ENCODE measurements at places on chromosomes 6 and 20.
A peak's percentile ranks its signal among the peaks of the same experiment; 100 is the strongest.

- DNase-seq = no peak
Measured at GRCh38 chr6:134961366-134961765, 11.5 kb upstream of the ALDH8A1 start.

DNA sequence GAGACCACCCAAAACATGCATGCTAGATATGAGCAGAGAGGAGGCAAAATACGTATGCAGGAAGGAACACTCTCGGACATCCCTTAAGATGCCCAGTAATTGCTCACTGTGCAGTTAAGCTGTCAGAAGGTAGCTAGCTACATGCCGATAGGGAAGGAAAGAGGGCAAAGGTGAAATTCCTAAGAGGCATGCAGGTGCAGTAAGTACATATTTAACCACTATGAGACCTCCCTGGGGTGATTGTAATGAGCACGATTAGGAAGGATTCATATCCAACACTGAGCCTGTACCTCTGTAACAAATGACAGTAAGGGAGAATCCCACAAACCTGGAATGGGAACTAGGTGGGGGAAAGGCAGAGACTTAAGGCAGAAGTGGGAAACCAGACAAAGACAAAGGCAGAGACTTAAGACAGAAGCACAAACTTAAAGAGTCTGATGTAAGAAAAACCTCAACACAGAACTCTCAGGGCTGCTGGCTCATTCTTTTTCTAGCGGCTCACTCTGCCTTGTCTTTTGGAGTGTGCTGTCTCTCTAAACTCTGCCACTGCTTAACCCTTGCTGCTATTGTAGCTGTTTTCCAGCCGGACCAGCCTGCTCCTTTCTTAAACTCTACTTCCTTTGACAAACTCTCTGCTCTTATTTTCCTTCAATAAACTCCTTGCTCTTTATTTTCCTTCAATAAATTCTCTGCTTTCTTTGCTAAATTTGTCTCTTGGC, 148.1 kb downstream of the UBE3D start:
- no peak for DNase-seq

- DNase-seq = no peak
Measured at GRCh38 chr6:33933101-33933500, 129.3 kb upstream of the MLN start.

DNA sequence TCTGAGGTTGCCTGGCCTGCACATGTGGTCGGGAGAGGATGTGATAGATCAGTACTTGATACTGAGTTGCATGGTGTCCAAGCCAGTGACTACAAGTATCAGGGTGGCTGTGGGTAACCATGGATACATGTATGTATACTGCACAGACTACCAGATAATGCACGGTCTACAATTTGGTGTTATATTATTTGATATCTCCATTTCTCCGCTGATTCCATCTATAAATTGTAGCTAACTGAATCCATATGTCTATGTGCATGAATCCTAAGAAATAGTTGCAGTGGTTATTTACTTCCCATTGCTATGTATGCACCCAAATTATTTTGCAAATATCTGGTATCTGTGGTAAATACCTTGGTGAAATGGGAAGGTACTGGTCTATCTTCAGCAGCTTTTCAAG, 83.8 kb upstream of the KIF25 start:
- DNase-seq = no peak

DNA sequence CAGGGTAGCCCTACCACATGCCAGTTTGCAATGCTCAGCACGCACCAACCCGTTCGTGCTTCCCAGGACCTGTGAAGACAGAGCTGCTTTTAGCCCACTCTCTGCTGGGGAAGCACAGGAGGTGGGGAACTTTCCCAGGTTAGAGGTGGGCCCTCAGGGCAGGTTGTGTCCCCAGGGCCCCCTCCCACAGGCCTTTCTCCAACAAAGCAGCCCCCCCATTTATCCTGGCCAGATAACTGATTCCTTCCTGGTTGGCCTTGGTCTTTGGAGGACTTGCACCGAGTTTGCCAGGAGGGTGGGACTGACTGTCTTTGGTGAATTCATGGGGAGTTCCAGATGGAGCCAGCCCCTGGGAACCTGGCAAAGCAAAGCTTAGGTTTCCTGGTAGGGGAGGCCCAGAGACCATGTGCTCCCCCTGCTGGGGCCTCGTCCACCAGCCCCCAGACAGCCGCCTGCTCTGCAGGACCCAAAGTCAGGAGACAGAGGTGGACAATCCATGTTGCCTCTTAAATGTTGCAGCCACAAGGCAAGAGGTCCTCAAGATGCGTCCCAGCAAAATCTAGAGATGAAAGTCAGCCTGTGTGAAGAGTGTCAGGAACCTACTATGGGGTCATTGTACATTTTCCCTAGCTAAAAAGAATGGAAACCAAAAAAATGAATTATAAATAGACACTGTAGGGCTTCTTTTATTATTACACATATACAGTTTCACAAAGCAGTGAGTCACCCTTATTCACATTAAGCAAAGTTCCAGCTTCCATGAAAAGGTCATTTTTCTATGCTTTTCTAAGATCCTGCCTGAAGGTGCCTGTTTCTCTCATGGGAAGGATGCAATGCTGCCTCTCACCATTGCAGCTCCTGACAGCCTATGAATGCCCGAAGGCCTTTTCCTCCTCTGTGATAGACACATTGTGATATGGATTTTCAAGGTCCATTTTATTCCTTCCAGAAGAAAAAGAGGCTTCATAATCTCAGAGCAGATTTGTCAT, 497.8 kb downstream of the PREX1 start:
- DNase-seq = peak; percentile 7

GRCh38 chr20:53829255-53829723, 235.7 kb upstream of the ZNF217 start:
- no peak for DNase-seq

- DNase-seq = no peak
Measured at GRCh38 chr20:61520893-61521460, 268.9 kb downstream of the CDH4 start.

DNA sequence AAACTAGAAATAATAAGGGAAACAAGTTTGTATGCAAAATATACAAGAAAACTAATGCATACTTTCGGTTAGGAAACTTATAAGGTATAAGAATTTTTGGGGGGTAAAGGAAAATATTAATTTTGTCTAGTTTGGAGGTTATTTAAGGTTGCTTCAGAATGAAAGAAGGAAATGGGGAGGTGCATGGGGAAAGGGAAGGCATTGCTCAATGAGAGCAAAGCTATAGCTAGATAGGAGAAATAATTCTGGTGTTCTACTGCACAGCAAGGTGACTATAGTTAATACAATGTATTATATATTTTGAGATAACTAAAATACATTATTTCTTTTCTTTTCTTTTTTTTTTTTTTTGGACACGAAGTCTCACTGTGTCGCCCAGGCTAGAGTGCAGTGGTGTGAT, 5.4 kb upstream of the MYMX start:
- DNase-seq = no peak

DNA sequence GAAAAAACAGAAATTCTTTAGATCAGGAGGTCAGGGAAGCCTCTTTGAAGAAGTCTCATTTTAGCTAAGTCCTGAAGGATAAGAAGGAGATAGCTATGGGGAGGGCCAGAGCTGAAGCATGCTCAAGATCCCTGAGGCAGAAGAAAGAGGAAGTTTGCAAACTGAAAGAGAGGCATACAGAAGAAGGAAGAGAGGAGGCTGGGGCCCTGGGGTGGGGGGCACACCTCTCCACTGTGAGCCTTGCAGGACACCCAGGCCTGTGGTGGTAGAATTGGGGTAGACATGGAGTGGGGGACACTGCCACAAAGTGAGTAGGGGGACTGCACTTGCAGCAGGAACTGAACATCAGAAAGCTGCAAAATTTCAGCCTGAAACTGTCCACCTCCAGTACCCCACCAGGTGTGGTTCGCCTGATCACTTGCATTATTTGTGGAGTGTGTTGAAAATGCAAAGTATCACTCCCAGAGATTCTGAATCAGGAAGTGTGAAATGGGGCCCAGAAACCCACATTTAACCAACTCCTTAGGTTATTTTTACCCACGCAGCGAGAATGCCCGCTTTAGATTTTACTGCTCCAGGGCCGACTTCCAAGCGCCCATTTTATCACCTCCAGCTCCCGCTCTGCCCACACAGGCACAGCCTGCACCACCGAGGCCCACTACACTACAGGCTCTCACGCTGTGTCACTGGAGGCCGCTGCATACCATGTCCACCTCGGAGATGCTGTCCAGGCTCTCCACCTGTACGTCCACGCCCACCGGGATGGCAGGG, 44.0 kb downstream of the GABRR2 start:
- DNase-seq = no peak

DNA sequence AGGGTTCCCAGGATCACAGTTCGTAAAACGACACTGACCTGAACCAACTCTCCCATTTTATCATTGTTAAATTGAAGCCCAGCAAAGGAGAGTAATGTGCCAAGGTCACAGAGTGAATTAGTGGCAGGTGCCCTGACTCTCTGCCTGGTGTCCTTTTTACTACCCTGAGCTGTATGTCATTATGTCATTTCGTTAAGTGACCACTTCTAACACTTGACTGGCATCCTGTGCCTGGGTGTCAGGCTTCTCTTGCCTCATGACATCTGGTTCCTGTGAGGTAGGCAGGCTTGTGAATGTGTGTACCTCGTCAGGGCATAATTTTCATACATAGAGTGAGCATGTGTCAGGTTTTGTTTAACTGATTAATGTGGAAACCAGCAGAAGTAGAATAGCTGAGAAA, 48.6 kb downstream of the RALY start:
- DNase-seq = no peak

- DNase-seq = no peak
Measured at GRCh38 chr6:14912226-14912625, 333.6 kb upstream of the JARID2 start.

GRCh38 chr6:132504757-132505156, 8.2 kb downstream of the STX7 start:
- DNase-seq = no peak

GRCh38 chr6:3005874-3006273, 6.2 kb downstream of the NQO2 start:
- DNase-seq = no peak

Measured in stimulated activated naive CD8-positive, alpha-beta T cell treated with anti-CD3 and anti-CD28 coated beads, Interleukin-15, Interleukin-2, amounts not matched to agents 100 U/mL and 50 U/mL, for 24 hours (primary cell).